Endothelial cell (in vitro differentiated cells): ENCODE measurements at places on chromosomes 5 and 9.

DNA sequence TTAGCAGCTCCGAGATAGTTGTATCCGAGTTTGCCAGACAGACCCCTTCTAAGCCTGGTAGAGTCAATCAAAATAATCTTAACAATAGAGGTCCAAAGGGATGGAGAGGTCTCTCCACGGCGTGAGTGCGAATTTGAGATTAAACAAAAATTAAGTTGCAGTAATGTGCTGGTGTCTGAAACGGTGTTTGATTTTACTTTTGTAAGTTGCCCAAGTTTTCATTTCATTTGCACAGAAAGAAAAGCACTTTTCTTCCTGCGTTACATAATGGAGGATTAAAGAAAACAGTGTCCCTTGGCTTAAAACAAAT is 1.2 kb downstream of the IRX1 start:
- DNase-seq: no peak

- DNase-seq: no peak
These were observed 17.3 kb upstream of the GLIS3 start for GRCh38 chr9:4317205-4317604.

DNA sequence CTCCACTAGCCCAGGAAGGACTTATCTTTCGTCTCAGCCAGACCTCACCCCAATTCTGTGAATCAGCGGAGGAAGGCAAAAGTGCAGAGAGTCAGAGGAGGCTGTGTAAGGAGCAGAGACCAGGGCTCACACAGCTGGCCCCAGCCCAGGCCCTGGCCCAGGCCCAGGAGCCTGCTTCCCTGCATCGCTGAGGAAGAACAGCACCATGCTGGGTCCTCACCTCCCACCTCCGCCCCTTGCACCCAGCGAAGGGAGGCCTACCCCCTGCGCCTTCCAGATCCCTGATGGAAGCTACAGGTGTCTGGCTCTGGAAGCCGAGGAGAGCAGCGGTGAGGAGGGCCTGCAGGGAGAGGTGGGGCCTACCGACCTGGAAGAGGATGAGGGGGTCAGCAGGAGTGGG is 22.3 kb upstream of the SYNPO start:
- DNase-seq: no peak

- no peak for DNase-seq
These were observed 28.8 kb downstream of the ASS1 start for GRCh38 chr9:130473566-130473965.

- DNase-seq: no peak
These were observed 34.0 kb downstream of the CDK5RAP2 start for GRCh38 chr9:120545701-120546550.

GRCh38 chr9:100602342-100602801 is 24.5 kb downstream of the CAVIN4 start:
- DNase-seq: peak; percentile 61

DNA sequence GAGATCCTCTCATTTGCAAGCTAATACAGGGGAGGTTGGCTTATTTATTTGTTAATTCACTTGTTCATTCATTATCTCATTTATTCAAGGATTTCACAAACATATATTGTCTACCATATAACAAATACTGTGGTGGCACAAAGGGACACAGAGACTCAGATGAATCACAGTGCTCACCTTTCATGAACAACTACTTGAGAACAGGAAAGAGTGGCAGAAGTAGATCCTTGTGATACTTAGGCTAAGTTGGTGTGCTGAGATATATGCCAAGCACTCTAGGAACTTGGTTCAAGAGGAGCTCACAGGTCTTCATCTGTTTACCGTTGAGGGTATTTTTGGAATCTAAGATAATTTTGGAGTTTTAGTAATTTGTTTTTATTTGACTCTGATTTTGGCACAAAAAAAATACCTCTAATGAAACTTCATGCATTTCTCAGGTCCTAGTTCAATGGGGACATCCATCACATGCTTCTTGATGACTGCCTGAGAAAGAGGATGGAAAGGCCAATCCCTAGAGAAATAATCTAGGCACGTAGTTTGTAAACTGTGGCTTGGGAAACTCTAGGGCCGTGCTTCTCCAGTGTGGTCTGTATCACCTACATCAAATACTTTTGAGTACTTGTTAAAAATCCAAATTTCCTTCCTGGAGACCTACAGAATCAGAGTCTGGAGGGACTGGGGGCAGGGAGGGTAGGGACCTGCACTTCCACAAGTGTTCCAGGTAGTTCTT is 113.3 kb downstream of the OSTF1 start:
- no peak for DNase-seq

- DNase-seq: no peak
These were observed 230.6 kb downstream of the FSTL4 start for GRCh38 chr5:133381571-133382365.

DNA sequence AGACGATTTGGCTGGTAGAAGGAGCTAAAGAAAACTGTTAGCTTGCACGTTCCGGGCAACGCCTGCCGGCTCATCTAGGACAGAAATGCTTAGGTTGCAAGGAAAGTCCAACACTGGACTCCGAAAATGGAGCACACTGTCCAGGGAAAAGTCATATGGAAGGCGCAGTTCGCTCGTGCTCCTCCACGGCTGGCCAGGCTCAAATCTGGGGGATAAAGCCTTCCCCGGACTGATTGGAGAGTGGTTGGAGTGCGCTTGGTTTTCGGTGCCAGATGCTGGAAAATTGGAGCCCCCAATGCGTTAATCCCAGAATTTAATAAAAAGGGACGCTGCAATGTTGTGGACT is 955 bp downstream of the CDH6 start:
- no peak for DNase-seq

- DNase-seq: no peak
These were observed 101.8 kb downstream of the PCSK1 start for GRCh38 chr5:96331210-96331609.

DNA sequence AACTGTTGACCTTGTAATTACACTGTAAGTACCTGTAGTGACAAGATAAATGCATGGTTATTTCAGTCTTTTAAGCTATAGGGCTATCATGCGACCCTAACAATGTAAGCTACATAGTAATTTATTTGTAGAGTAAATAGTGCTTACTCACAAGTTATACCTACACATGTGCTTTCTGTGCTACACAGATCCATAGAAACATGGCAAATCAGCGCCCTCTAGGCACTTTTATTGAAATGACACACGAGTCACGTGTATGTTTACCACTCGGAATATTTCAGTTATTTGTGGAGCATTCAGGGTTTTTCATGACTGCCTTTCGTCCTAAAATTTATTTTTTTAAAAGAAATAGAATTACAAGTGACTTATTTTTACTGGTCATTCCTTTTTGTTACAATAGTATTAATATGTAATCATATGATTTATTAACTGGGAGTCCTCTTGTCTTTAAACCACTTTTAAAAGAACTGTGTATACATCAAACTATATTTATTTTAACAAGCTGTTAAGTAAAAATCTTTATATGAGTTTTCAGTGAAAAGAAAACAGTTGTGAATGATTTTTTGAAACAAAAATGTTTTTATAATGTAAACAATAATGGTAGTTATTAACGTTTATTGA is 1242.3 kb upstream of the WWC1 start:
- DNase-seq: peak; percentile 52
